ENCODE measurements at places on chromosomes 1 and 21.

DNA sequence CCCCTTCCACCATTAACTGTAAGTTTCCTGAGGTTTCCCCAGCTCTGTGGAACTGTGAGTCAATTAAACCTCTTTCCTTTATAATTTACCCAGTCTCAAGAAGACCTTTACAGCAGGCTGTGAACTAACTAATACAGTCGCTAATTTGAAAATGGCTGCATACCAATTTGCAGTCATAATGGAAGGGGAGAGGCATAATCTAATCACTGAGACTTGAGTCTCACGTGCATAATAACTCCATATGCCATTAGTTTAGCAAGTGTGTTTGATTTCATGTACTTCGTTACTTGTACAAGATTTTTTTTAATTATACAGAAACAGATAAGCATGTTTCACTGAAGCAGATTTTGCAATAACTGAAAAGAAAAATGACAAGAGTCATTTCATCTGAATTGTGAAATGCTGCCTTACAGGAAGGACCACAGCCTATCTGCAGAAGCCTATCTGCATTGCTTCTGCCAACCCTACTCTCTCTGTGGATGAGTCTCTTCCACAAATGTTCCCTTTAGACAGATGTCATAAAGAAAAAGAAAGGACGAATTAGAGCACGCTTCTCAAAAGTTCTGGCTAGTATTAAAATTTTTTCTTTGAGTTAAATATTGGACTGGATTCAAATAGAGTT lies 99.1 kb downstream of the PTGER3 start:
- DNase-seq, result no peak

- DNase-seq, result no peak
These were observed 119.4 kb downstream of the ASTN1 start for GRCh38 chr1:177045151-177045550.

GRCh38 chr1:201793306-201793925 lies 35.5 kb upstream of the IPO9 start:
- no peak for DNase-seq

DNA sequence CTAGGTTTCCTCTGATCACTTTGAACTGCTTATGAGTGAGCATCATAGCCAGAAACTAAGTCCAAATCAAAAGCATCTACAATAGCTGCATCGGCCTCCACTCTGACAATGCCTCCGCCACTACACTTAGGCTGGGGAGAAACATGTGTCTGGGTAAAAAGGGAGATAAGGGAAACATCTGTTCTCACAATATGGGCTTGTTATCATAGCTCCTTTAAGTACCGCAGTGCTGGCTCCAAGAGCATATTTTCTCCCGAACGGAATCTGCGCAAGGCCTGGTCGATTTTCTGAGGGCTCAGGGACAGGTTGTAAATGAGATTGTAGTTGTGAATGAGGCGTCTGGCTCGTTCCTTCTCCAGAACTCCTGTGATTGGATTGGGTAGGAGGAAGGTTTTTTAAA lies 63.9 kb upstream of the CYP2J2 start:
- no peak for DNase-seq

DNA sequence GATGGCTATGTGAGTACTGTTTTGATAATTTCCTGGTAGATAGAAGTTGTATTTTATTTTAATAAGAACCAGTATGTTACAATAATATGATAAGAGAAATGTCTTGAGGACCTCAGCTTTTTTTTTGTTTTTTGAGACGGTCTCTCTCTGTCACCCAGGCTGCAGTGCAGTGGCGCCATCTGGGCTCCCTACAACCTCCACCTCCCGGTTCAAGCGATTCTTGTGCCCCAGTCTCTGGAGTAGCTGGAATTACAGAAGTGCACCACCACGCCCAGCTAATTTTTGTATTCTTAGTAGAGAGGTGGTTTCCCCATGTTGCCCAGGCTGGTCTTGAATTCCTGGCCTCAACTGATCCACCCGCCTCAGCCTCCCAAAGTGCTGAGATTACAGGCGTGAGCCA lies 968.1 kb upstream of the ADGRL4 start:
- DNase-seq, result no peak

- DNase-seq, result no peak
These were observed 30.4 kb downstream of the TMEM63A start for GRCh38 chr1:225851805-225852204.

GRCh38 chr1:231421546-231421970 lies 529 bp downstream of the EGLN1 start:
- peak; percentile 60 for DNase-seq

- no peak for DNase-seq
These were observed 4.5 kb downstream of the CFHR3 start for GRCh38 chr1:196779093-196779492.

GRCh38 chr1:196477262-196477661 lies 131.0 kb downstream of the KCNT2 start:
- no peak for DNase-seq

- DNase-seq, result peak; percentile 42
These were observed 28.8 kb downstream of the GORAB start for GRCh38 chr1:170560681-170561285.

GRCh38 chr1:75502776-75503175 lies 108.1 kb downstream of the SLC44A5 start:
- peak; percentile 18 for DNase-seq

DNA sequence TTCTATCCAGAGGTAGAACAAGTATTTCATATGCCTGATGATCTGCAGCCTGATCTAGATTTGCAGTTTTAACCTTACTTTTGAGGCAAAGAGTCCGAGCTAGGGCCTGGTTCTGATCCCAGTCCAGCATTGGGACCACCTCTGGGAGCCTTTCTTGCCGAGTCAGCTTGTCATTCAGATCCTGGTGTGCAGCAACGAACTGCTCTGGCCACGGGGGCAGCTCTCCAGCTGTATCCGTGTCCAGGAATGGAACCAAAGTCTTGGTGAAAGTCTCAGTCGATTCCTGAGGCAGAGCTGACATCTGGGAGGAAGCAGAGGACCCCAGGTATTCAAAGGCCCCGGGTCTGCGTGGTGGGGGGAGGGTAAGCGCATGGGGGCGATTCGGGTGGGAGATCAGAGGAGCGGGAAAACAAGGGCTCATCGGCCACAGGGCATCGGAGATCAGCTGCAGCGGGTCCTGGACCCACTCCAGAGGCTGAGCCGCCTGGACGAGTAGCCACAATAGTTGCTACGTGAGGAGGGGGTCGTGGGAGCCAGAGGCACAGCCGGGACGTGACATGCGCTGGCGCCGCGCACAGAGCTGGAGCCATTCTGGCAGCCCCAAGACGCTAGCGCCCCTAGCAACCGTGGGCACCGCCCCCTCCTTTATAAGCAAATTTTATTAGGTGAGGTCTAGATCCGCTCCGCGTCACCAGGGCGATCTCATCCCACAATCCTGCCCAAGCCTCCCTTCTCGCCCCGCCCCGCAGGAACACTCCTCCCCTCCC lies 32.4 kb upstream of the BSDC1 start:
- DNase-seq, result no peak

DNA sequence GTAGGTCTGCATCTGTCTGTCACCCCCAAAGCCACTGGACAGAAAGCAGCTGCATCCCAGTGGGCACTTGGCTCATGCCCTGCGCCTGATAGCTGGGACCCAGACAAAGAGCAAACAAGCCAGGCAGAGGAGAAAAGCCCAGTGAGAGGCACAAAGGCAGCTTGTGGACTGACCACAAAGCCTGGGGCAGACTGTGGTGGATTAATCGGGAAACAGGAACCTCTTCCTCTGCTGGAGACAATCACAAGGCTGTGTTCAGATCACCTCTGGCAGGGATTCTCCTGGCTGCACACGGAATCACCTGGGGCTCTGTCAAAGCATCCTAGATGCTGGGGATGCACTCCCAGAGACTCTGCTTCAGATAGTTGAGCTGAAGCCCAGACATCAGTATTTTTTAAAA lies 15.2 kb upstream of the GJB5 start:
- DNase-seq, result no peak

DNA sequence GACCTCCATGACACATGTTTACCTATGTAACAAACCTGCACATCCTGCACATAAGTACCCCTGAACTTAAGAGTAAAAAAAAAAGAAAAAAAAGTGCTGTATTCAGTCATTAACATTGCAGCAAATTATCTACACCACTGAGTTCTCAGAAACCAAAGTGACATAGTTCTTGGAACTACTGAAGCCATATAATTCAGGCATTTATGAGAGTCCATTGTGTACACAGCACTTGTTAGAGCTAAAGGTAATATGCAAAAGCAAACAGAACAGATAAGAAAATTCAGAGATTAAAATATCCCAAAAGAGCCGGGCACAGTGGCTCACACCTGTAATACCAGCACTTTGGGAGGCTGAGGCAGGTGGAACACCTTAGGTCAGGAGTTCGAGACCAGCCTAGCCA lies 38.0 kb downstream of the F5 start:
- no peak for DNase-seq

DNA sequence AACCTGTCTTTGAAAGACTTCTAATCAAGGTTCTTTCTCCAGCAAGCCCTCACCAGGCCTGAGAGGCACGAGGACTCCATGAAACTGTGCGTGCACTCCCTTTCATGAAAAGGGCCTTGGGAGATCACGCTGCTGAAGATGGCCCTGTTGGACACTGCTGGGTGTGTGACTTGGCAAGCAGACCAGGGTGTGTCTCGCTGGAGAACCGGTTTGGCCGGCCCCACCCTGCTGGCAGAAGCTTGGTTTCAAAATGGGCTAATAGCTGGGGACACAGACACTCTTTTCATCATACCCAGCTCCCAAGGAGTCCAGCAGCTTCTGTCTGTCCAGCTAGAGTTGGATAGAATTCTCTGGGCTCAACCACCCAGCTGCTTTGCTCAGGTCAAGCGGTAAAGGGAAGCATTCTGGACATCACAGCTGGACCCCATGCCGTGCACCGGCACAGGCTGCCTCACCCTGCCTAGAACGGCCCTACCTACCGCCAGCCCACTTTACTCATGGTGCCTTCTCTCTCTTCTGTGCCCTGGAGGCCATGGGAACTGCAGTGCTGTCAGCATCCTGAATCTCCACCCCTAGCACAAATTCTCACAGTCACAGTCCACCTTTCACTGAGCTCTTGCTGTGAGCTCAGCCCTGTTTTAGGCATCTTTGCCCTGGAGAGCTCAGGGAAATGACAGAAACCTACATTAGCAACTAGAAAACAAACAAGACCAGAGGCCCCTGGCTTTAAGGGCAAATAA lies 24.6 kb downstream of the PKP1 start:
- DNase-seq, result peak; percentile 81

GRCh38 chr21:33495743-33496142 lies 4.2 kb upstream of the DNAJC28 start:
- no peak for DNase-seq

DNA sequence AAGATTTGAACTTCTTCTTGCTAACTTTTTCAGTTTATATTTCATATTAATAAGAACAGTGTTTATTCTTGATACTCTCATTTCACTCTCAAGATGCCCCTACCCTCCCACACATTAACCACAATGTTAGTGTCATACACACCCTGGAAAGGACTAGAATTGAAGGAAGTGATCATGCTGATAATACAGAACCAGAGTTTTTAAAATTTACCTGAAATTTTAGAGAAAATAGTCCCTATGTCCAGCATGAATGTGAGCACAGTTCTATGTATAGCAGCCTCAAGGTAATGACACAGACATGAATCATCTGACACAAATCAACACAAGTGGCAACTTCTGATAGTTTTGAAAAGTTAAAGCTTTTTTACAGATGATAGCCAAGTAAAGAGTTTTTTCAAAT lies 26.0 kb downstream of the RGS1 start:
- peak; percentile 16 for DNase-seq

DNA sequence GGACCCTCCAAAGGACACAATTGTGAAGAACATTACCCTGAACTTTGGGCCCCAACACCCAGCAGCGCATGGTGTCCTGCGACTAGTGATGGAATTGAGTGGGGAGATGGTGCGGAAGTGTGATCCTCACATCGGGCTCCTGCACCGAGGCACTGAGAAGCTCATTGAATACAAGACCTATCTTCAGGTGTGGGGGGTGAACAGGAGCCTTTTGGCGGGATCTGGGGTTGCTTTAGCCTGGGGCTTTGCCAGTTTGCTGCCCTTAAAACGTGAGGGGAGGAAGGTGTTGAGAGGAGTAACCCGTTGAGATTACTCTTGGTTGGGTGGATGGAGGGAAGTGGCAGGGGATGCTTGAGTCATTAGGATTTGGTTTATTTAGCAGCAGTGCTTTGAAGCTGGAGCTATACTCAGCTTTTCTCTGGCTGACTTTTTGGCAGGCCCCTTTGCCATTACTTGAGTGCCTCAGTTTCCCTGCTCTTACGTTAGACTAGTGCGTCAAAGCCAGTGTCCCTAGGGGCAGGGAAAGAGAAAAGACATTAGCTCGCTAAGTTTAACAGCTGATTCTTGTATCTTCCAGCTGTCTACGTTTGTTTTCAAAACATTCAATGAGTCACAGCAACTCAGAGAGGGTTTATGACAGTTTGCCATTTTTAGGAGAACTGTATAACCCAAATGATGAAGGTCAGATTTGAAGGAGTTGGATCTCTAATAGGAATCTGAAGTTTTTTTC lies 4.4 kb downstream of the NDUFS2 start:
- no peak for DNase-seq

GRCh38 chr1:226635456-226635941 lies 86.9 kb downstream of the STUM start:
- DNase-seq, result peak; percentile 59

- DNase-seq, result peak; percentile 23
These were observed at the start of gene B4GALT2 for GRCh38 chr1:43978551-43979260. Gene B4GALT2, plus strand, starts transcription at chr1:43979210. Its CDS starts 1,951 bp downstream, at chr1:43981161.

- DNase-seq, result no peak
These were observed 34.7 kb downstream of the S100A10 start for GRCh38 chr1:151958959-151959358.

- no peak for DNase-seq
These were observed 48.9 kb downstream of the MEF2D start for GRCh38 chr1:156451505-156452160.

DNA sequence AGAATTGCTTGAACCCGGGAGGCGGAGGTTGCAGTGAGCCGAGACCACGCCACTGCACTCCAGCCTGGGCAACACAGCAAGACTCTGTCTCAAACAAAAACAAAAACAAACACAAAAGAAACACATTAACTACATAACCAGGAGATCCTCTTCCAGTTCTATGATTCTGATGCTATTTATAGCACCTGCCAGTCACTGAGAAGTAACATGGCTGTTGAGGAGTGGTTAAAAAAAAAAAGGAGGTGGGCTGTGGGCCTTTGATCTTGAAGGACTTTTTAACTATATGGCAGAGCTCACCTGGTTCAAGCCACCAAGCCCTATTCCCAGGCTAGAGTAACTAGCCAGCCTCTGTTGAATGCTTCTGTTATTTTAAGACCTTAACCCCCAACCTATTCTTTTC lies 148.8 kb downstream of the ZBTB18 start:
- no peak for DNase-seq

- peak; percentile 47 for DNase-seq
These were observed 45.7 kb downstream of the WNT9A start for GRCh38 chr1:227901906-227902640.

- no peak for DNase-seq
These were observed 4.8 kb upstream of the FOXD2 start for GRCh38 chr1:47433037-47433421.

GRCh38 chr1:200892546-200892945 lies 2.2 kb upstream of the INAVA start:
- no peak for DNase-seq
